ENCODE measurements at places on chromosomes 1 and 21.
A peak's percentile ranks its signal among the peaks of the same experiment; 100 is the strongest.

GRCh38 chr1:61424382-61424781 is 300.6 kb downstream of the TM2D1 start:
- DNase-seq: no peak

DNA sequence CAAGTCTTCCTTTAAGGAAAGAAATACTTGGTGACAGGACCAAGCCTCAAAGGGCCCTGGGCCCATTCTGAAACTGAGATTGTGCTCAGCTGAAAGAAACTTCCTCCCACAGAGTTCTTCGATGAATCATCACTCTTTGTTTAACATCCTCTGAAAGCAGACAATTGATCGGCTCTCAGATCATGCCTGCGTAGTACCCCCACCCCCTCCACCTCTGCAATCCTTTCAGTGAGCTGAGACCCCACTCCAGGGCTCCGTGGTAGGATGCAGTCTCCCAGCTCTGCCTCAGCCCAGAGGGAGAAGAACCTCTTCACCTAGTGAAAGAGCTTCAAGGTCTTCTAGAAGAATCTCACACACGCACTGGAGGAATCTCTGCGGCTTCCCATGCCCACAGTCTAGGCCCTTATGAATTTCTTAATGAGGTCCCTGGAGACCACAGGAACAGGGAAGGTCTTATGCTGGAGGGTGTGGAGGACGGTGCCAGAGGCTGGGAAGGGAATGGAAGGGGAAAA is 104.9 kb upstream of the SOD1 start:
- DNase-seq: no peak

DNA sequence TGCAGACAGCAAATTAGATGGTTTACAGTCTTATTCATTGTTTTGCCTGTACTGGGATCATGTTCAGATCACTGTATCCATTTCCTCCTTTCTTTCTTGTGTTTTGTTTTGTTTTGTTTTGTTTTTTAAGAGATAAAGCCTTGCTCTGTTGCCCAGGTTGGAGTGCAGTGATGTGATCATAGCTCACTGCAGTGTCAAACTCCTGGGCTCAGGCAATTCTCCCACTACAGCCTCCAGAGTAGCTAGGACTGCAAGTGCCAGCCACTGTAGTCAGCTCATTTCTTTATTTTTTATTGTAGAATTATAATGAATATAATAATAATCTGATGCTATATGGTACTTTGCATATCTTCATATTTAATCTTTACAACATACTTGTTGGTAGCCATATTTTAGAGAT is 403.7 kb upstream of the B3GALT2 start:
- DNase-seq: no peak

GRCh38 chr1:25756215-25756614 is 43.8 kb upstream of the SELENON start:
- DNase-seq: no peak

DNA sequence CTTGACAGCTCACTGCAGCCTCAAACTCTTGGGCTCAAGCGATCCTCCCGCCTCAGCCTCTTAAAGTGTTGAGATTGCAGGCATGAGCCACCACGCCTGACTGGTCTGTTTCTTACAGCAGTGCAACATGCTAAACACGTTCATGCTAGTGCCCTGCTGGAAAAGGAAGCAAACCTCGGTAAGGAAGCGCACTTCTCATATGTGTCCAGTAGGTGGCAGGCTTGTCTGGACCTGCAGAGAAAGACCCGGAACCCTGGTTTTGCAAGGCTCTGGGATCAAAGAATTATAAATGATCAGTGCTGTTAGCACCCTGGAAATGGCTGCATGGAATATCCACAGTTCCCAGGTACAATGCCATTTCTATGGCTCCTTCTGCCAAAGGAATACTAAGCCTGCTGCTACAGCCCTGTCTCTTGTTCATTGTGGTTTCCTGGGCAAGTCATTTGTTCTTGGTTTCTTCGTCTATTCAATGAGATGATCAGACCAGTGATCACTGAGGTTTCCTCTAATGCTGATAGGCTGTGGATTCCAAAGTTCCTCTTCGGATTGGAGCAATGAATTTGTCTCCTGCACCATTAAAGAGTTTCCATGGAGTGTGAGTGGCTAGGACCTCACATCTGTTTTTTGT is 15.9 kb downstream of the RNU5D-1 start:
- no peak for DNase-seq

GRCh38 chr21:29711236-29711635 is 228.6 kb downstream of the GRIK1 start:
- no peak for DNase-seq

GRCh38 chr1:203765029-203765837 is at the start of gene LAX1:
TSS of gene LAX1 (plus strand) at chr1:203765183. CDS start at chr1:203765566, 383 bp downstream.
- peak; percentile 60 for DNase-seq

DNA sequence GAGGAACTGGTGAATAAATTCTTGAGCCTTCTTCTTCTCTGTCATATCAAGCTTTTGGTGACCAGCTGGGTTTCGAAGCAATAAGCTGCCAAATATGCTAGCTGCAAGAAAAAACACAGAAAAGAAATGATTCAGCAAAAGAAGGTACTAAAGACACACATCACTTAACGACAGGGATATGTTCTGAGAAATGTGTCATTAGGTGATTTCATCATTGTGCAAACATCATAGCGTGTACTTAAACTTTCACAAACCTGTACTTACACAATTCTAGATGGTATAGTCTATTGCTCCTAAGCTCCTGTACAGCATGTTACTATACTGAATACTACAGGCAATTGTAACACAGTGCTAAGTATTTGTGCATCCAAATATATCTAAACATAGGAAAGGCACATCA is 2.9 kb upstream of the MTF1 start:
- no peak for DNase-seq

- DNase-seq: no peak
Observed at GRCh38 chr1:203274603-203275381, 30.5 kb upstream of the BTG2 start.

DNA sequence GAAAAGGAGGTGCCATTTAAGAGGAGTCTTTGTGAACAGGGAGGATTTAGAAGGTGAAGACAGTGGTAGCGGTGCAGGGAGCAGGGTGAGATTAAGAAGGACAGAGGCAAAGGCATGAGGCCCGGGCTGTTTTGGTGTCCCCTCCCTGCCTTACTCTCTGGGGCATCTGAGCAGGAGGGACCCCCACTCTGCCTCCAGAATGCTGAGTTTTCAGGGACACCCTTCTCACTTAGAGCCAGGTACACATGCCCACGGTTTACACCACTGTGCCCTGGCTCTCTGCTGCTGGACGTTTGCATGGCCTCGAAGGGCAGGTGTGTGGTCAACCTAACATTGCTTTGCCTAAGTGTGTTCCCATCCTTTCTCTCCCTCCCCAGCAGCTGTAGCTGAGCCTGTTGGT is 20.5 kb upstream of the PARP1 start:
- DNase-seq: no peak

DNA sequence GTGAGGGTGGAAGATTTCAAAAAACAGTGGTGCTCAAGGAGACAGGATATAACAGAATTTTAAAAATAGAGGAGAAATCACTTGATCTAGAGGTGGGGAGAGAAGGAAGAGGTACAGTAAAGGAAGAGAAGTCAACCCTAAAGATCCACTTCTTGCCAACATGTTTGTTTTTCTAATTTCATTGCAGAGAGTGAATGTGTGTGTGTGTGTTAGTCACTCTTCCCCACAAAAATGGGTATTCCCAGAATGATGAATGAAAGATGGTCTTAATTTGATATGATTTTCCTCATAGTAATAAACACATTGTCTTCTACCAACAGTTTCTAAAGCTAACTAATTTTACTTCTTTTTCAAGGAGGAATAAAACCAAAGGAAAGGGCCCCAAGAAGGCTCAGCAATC is 74.2 kb upstream of the NGF start:
- no peak for DNase-seq

DNA sequence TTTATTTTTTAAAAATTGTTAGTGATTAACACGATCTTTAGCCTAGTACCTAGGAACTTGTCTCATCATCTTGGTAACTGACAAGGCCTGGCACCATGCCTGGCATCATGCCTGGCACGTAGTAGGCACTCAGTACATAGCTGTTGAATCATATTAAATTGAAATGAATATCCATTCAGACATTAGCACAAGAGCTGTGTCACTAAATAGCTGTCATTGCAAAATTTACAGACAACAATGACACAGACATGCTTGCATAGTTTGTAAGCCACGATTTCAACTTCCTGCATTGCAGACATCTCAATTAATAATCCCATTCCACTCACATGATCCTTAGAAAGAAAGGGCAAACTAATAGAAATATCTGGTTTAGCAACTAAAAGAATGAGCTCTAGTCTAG is 15.4 kb upstream of the PHACTR4 start:
- DNase-seq: no peak

- no peak for DNase-seq
Observed at GRCh38 chr1:112894561-112895011, 61.4 kb downstream of the SLC16A1 start.

DNA sequence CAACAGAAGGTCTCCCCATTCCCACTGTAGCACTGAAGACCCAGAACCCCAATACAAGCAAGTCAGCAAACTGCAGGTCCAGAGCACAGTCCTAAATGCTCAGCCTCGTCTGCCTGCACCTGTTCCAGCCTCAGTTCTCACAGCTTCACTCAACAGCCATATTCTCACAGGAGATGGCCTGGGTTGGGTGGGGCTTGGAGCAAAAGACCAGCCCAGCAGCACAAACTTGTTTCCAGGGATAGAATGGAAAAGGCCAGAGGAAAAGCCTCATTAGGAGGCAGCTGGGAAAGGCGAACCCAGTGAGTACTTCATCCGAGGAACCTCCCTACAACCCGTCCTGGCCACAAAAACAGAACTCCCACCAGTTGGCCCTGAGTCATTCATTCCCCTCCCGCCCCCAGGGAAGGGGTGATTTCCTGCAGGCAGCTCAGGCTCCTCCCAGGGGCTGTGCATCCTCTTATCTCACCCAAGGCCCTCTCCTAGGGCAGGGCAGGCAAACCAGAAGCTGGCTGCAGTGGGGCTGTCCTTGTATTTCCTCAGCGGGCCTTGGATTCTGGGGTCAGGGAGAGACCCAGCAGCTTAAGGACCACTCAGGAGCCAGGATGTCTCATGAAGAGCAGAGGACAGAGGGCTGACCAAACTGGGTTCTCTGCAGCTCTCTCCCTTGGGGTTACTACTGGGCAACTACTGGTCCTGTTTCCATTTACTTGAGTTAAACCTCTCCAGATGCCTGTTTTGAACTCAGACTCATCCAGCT is 7.4 kb upstream of the MPL start:
- DNase-seq: peak; percentile 32

DNA sequence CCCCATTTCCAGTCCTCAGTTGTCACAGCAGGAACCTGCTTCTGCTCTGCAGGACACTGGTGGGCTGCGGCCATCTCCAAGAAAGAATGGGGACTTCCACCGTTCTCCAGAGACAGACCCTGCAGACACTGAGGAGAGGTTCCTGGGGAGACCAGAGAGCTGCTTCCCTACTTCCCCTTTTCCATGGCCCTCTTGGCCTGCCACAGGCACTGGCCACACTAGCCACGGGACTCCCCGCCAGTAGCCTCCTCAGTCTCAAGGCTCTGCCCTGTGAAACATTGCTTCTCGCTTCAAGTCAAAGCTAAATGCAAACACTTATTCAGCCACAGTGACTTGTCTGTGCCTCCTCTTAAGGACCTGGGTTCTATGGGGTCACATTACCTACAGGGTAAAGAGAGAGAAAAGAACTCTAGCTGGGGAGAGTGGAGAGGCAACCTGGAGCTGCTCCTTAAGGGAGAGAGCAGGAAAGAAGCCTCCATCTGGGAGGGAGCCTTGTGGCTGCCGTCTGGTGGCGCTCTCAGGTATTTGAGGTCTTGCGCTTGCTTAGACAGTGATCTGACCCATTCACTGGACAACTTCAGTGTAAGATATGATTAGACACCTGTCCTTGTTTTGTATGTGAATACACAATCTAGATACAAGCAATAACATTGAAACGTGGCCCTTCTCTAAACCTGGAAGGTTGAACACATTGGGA is 5.4 kb upstream of the SLAMF8 start:
- DNase-seq: no peak

- DNase-seq: no peak
Observed at GRCh38 chr1:31855038-31855845, 39.4 kb upstream of the SPOCD1 start.

GRCh38 chr1:66069976-66070876 is 277.5 kb downstream of the PDE4B start:
- DNase-seq: no peak

GRCh38 chr1:246608616-246609376 is 42.5 kb downstream of the CNST start:
- DNase-seq: no peak

- DNase-seq: no peak
Observed at GRCh38 chr1:221829327-221830015, 87.6 kb upstream of the DUSP10 start.

DNA sequence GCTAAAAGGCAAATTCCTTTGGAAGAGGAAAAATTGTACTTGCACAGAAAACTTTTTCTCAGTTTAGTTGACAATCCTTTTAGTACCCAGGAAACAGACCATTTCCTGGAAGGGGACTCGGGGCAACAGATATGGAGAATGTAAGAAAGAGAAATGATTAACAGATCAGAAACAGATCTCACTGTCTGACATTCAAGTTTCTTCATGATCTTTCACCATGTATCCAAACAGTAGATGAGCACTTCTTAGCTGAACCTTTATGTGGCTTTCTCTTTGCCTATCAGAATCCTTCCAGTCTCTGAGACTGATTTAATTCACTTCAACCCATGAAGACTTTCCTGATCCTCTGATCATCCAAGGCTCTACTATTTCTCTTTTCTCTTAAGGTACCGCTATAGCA is 2.7 kb downstream of the TTLL7 start:
- DNase-seq: no peak

GRCh38 chr1:113048064-113048463 is 24.9 kb upstream of the LRIG2 start:
- no peak for DNase-seq

GRCh38 chr1:205064741-205065316 is 19.4 kb downstream of the TMEM81 start:
- no peak for DNase-seq

GRCh38 chr1:214548988-214549387 is 2.4 kb downstream of the PTPN14 start:
- no peak for DNase-seq

GRCh38 chr21:14243874-14244273 is 27.9 kb downstream of the RBM11 start:
- DNase-seq: no peak

DNA sequence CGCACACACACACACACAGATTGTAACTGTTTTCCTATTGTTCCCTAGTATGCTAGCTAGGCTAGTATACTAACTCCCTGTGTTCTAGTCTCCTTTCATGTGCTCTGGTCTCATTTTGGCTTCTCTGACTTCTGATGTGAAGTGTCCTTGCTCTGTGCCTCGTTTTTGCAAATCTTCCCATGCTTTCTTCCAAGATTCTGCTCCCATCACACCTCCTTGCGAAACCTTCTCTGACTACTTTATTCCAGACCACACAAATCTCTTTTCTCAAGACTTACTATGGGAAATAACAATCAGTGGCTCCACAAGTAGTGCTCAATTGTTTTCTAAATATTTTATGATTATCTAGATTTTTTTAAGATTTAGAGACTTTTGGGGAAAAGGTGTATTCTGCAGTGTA is 10.3 kb downstream of the PRRX1 start:
- no peak for DNase-seq

DNA sequence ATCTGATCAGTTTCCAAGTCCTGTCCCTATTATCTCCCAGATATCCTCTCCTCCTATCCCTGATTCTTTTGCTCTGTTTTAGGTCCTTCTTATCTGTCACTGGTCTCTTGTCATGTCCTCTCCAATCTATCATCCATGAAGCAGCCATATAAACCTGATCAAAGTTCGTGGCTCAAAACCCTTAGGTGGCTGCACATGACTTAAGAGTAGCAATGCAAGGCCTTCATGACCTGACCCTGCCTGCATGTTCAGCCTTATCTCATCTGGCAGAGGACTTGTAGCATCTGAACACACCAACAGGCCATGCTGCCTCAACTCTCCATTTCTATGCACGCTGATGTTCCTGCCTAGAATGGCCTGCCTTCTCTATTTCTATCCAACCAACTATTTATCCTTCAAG is 65.2 kb downstream of the NOS1AP start:
- DNase-seq: no peak
